ENCODE measurements at places on chromosomes 1 and 21.

DNA sequence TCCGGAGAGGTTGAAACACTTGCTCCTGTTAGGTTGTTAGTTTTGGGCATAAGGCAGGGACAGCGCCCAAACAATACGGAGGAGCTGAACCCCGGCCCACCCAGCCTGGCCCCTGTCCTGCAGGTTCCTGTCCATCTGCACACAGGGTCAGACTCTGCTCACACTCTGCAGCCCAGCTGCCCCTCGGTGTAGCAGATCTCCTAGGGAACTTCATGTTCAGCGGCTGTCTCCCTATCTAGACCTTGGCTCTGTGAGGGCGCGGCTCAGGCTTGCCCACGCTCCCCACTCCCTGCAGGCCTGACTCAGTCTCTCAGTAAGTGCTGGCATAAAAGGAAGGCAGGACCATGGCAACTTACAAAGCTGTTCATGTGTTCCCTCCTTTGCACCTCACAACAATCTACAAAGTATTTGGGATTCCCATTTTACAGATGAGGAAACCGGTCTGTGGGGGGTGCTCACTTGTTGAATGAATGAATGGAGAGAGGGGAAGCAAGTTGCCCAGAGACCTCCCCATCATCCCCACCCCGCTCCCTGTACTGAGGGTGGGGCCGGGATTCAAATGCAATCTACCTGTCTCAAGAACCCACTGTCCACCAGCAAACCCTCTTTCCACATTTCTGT lies 26.2 kb downstream of the ACOT11 start:
- DNase-seq: no peak

GRCh38 chr1:246582301-246583055 lies 16.2 kb downstream of the CNST start:
- DNase-seq: no peak

DNA sequence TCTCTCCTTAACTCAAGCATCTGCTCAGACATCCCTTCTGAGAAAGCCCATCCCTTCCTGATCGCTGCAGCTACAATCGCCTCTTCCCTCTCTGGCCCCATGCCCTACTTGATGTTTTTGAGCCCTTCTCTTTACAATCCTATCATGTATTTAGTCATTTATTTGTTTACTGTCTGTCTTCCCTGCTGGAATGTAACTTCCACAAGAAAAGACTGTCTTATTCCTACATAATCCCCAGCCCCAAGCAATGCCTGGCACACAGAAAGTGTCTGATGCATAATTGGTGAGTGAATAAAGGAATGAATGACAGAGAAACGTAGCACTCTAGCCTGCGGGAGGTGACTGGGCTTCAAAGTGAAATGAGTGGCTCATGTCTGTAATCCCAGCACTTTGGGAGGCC lies 25.4 kb downstream of the ECE1 start:
- no peak for DNase-seq

- DNase-seq: no peak
These were observed 41.8 kb downstream of the MACO1 start for GRCh38 chr1:25472471-25472870.

DNA sequence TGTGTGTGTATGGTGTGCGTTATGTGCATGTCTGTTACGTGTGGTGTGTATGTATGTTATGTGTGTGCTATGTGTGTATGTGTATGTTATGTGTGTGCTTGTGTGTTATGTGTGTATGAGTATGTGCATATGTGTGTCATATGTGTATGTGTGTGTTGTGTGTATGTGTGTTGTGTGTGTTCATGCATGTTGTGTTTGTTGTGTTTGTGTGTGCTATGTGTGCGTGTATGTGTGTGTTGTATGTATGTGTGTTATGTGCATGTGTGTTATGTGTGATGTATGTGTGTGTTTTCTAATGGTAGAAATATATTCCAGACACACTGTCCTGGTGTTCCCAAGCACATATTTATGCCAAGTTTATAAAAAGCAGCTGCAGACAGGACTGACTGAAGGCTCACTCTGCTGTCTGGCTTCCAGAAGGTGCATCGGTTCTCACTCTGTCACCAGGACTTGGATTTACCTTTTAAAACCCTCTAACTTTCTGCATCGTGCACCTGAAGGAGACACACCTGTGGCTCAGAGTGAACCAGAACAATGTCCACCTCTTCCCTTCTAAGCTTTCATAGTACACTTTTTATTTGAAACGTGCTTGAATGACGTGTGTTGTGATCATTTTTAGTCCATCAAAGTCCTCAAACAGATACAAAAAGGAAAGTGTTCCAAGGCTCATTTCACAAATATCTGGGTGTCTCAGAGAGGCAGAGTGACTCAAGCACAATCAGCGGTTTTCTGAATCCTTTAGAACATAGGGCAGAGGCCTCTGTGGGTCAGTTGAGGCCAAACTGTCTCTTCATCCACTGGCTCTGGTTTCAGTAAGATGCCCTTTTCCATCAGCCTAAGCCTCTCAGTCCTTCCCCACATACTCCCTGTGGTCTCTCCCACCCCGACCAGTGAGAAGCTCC lies 49.9 kb downstream of the TOMM20 start:
- no peak for DNase-seq

DNA sequence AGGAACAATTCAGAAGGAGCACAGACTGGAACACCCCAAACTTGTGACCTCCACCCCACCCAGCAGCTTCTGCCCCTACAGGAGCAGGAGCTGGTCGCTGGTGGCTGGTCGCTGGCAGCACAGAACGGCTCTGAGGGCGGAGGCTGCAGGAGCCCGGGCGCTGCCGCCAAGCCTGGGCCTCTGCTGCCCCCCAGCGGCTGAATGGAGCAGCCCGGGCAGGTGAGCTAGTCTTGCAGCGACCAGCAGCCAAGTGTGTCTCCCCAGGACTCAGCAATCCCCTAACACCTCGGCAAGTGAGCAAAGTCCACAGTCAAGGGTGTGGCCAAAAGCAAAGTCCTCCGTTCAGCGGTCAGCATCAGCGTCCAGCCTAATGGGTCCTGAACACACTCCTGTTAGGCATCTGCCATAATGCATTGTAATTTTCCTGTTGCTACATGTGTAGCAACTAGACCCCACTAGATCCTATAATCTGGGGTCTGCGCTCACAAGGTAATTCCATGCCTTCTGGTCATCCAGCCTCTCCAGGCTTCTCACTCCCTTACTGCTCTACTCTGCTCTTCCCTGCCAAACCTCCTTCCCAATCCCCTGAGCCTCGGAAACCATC lies 12.1 kb upstream of the GJB5 start:
- DNase-seq: no peak

DNA sequence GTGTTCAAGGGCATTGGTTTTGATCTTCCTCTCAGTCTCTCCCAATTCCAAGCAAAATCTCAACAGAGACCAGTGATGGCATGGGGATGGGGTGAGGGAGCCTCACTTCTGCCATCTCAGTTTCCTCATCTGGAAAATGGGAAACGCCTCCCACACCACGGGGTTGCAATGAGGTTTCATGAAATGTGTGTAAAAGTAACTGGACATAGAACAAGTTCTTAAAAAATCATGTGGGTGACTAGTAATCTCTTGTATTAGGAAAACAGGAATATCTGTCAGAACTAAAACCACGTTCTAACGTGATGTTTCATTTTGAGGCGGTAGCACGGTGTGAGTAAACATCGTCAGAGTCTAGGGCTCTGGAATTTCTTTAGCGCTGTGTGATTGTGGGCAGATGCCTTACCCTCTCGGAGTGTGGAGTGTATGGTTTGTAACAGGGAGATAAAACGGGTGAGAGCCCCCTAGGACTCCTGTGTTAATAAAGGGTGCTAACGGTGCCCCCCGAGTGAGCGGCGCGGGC lies 55.5 kb upstream of the DNAJC6 start:
- DNase-seq: no peak
